ENCODE measurements at places on chromosomes 12 and 14. TPM values are rescaled to one million over a fixed set of nuclear protein-coding genes. Genes with fewer than 3 reads are reported as not detected.

The SMCO3 gene
- polyA plus RNA-seq, result 3.6 TPM

The TDRD9 gene
- 5.1 TPM for polyA plus RNA-seq

The GPRC5A gene
- 8.4 TPM for polyA plus RNA-seq

The RAP1B gene
- 203 TPM for polyA plus RNA-seq

The TMTC2 gene
- polyA plus RNA-seq, result 35.9 TPM

The ZNF891 gene
- 3.9 TPM for polyA plus RNA-seq

The WNK1 gene
- 115 TPM for polyA plus RNA-seq

The LRRC10 gene
- not detected for polyA plus RNA-seq

The EML5 gene
- polyA plus RNA-seq, result 2.0 TPM

The TMEM30B gene
- polyA plus RNA-seq, result 16.4 TPM

The PRIMA1 gene
- 2.1 TPM for polyA plus RNA-seq

The BLOC1S1 gene
- 116 TPM for polyA plus RNA-seq

The TRPV4 gene
- polyA plus RNA-seq, result 12.4 TPM

The FAM181A gene
- not detected for polyA plus RNA-seq

The ALKBH1 gene
- 16.1 TPM for polyA plus RNA-seq

The BCL2L14 gene
- polyA plus RNA-seq, result 0.97 TPM

The CISTR gene
- not detected for polyA plus RNA-seq

The IGF1 gene
- 6.4 TPM for polyA plus RNA-seq

The KLRC1 gene
- 1.4 TPM for polyA plus RNA-seq

The ZDHHC22 gene
- polyA plus RNA-seq, result 0.38 TPM

The PLEKHH1 gene
- 40.6 TPM for polyA plus RNA-seq
